Uterine smooth muscle cell (primary cell): ENCODE measurements at places on chromosomes 4 and X. TPM values are rescaled to one million over a fixed set of nuclear protein-coding genes. Genes with fewer than 3 reads are reported as not detected.

Gene NHS
- total RNA-seq, result 2.3 and 4.6 TPM in 2 replicates

Gene LAP3
- total RNA-seq, result 89.1 and 116 TPM in 2 replicates

Gene MAGEA8
- not detected in 2 replicates for total RNA-seq

Gene AMBN
- not detected in 2 replicates for total RNA-seq

Gene SUPT20HL1
- total RNA-seq, result 0.11 and 0.12 TPM in 2 replicates

Gene RIPPLY1
- total RNA-seq, result not detected in 2 replicates

Gene USP51
- 1.5 and 2.5 TPM in 2 replicates for total RNA-seq

Gene LDB2
- 30.6 and 38.7 TPM in 2 replicates for total RNA-seq

Gene KDM5C
- total RNA-seq, result 107 and 170 TPM in 2 replicates

Gene RAB40AL
- total RNA-seq, result 0.22 and 0.37 TPM in 2 replicates

Gene CLDN2
- not detected in 2 replicates for total RNA-seq

Gene UNC5C
- under 0.01 and 0.12 TPM in 2 replicates for total RNA-seq

Gene CXorf49
- total RNA-seq, result not detected in 2 replicates

Gene HAUS3
- 10.2 and 17.7 TPM in 2 replicates for total RNA-seq

Gene ACE2
- total RNA-seq, result not detected in 2 replicates

Gene FDCSP
- total RNA-seq, result not detected in 2 replicates

Gene JCHAIN
- 0.66 and 1.2 TPM in 2 replicates for total RNA-seq

Gene CT45A3
- total RNA-seq, result not detected in 2 replicates

Gene GLRA2
- total RNA-seq, result not detected in 2 replicates

Gene LRAT
- total RNA-seq, result 0.11 TPM in 1 of 2 replicates, not detected in the other

Gene CSN3
- total RNA-seq, result not detected in 2 replicates

Gene SPON2
- total RNA-seq, result 216 and 281 TPM in 2 replicates

Gene DDX53
- not detected in 2 replicates for total RNA-seq

Gene MTNR1A
- not detected in 2 replicates for total RNA-seq

Gene DCAF4L1
- total RNA-seq, result 0.11 and 0.12 TPM in 2 replicates

Gene PNCK
- 1.2 TPM in 1 of 2 replicates, not detected in the other for total RNA-seq

Gene ADH6
- under 0.01 TPM in 1 of 2 replicates, not detected in the other for total RNA-seq

Gene ETNPPL
- total RNA-seq, result not detected in 2 replicates
